ENCODE measurements at places on chromosomes 3 and 15.

GRCh38 chr3:126013751-126014156 is 44.8 kb downstream of the ROPN1B start:
- DNase-seq, result no peak

- no peak for DNase-seq
These were observed 301.9 kb downstream of the IL20RB start for GRCh38 chr3:137259701-137260100.

DNA sequence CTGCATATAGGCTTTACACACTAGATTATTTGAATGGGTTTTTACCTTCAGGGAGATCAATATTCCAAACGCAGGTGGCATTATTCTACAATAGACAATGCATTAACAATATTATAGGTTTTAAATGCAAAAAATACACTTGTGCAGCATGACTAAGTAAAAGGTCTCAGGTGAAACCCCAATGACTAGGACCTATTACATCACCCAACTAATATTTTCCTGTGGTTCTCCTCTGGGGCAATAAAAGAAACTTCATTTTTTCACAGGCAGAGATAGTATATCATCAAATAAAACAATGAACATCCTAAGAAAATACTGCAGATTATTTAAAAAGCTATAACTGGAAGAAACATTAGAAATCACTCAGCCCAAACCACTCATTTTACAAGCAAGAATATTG is 375.3 kb downstream of the ROBO1 start:
- no peak for DNase-seq

DNA sequence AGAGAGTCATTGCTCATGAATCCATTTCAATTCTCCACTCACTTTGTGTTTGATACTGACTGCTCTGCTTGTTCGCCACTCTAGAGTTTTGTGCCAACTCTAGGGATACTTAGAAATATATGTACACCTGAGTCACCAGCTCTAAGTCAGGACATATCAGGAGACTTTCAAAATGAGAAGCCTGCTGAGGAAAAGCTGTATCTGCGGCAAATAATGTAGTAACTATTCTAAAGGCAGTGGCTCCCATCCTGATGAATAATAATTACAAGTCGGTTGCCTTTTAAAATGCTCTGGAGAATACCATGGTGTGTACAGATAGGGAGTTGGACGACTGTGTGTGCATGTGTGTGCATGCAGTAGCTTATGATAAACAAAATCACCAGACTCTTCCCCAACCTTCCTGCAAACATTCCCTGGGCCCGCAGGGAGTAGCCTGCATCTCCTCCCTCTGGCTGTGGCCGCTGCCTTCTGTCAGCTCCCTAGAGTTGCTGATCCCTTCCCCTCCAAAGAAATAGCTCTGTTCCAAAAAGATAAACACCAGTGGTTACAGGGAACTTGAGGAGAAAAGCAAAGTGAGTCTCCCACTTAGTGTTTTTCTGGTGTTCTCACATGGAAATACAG is 346.3 kb upstream of the UMPS start:
- DNase-seq, result no peak

All from erythroblast (primary cell).